ENCODE measurements at places on chromosomes 11 and 22.

- peak; percentile 46 for DNase-seq
Measured at GRCh38 chr11:2105511-2105910, 33.7 kb downstream of the IGF2 start.

DNA sequence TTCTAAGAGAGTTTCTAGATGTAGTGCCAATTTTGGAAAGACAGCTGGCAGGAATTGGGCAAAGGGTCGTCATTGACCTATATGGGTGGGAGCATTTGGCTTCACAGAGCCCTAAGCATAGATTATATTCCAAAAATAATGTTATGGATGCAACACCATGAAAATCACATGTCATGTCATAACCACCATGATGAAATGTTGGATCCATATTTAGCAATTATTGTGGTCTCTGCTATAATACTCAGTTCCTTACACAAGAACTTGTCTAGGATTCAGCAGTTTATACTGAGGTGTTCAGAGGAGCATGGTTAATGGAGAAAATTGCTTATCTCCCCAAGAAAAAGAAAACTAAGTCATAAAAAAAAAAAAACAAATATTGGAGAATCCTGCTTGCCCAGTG lies 31.6 kb downstream of the NTM start:
- DNase-seq, result no peak

- DNase-seq, result no peak
Measured at GRCh38 chr11:96102664-96103078, 178.8 kb upstream of the MTMR2 start.

DNA sequence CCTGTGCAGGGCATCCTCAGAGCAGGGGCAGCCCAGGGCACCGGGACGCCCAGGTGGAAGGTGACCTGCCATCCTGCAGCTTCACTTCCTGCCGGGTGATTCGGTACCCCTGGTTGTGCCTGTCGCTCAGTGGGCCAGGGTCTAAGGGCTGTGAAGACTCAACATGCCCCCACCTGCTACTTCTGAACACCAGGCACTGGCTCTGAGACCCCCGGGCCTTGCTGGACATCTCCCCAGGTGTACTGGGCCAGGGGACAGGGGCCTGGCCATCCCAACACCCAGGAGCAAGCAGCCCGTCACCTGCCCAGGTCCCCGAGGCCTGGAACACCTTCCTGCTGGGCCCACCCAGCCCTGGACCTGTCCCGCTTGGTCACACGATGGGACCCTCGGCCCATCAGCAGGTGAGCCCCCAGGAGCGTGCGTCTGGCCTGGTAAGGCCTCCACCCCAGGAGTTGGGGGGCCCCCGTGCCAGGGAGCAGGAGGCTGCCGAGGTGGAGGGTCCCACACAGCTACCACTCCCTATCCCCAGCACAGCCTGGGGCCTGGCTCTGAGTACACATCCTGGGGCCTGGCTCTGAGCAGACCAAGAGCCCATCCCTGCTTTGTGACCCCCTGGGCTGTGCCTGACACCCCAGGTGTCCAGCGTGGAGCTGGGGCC lies 3.9 kb upstream of the MUC5B start:
- DNase-seq, result no peak

GRCh38 chr11:67484847-67485311 lies 2.1 kb downstream of the AIP start:
- DNase-seq, result no peak

- DNase-seq, result peak; percentile 55
Measured at GRCh38 chr22:45670981-45671782, 452 bp upstream of the ATXN10 start.

DNA sequence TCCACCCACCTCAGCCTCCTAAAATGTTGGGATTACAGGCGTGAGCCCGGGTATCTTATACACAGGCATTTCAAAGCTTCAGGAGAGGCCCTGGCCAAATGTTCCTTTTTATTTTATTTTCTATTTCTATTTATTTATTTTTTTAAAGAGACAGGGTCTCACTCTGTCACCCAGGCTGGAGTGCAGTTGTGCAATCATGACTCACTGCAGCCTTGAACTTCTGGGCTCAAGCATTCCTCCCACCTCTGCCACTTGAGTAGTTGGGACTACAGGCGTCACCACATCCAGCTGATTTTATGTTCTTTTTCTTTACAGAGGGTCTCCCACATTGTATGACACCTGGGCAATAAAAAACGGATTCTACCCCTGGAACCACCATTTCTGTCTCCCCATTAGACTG lies 71.2 kb downstream of the FBXO7 start:
- DNase-seq, result no peak

GRCh38 chr11:134283461-134284230 lies 7.5 kb downstream of the GLB1L3 start:
- DNase-seq, result no peak

- DNase-seq, result peak; percentile 58
Measured at GRCh38 chr11:110858547-110858921, 146.3 kb upstream of the ARHGAP20 start.

GRCh38 chr11:11856638-11857037 lies 14.9 kb downstream of the USP47 start:
- no peak for DNase-seq
